HCT116 (cell line): ENCODE measurements at places on chromosomes 16 and 17.
A peak's percentile ranks its signal among the peaks of the same experiment; 100 is the strongest.

- no peak for DNase-seq
These were observed 34.1 kb downstream of the MAP2K6 start for GRCh38 chr17:69448431-69449102.

DNA sequence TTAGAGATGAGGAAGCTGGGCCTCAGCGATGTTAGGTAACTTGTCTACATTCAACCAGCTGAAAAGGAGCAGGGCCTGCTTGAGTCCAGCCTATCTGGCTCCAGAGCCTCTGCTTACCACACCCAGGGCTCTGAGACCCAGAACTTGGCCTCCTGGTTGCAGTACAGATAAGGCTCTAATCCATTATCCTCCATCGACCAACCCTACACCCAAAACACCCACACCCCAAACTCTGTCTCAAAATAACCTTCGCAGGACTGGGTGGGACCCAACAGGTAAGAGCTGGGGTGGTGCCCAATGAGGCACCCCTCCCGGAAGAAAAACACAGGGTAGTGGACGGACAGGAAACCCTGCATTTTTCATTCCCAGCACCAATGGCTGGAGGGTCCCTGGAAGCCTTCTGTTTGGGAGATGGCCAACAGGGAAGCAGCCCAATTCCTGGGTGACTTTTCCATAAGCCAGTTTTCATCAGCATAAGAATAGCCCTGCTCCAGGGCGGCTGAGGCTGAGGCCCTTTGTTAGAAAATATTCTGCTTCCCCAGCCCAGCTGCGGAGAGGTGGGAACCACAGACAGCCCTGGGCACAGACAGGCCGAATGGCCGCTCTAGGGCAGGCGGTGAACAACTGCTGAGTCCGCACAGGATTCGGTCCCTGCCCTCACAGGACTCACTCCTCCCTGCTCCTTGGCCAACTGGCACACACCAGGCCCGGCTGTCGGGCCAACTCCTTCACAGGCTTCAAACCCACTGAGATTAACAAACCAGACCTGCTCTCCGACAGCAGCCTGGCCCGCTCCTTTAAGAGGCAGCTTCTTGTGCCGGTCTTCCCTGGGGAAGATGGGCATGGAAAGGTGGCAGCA is 9.8 kb downstream of the SMIM5 start:
- DNase-seq = no peak

DNA sequence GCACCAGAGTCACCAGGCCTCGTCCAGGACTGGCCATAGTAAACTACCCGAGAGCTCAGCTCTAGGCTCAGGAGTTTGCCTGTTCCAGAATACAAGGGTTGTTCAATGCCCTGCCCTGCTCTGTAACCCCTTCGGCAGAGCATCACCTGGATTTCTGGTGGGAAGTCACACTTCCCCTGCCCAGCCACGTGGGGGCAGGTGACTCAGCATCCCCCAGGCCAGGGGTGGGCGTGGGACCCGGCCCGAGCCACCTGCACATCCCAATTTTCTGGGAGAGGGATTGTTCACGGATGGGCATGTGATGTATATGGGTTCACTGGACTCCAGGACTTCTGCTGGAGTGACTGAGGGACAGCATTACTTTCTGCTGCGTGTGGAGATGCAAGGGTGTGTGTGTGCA is 25.8 kb downstream of the COX4I1 start:
- DNase-seq = no peak

- no peak for DNase-seq
These were observed 47.0 kb downstream of the MYO18A start for GRCh38 chr17:29133121-29133713.

GRCh38 chr16:12291989-12292759 is 315.6 kb downstream of the SNX29 start:
- no peak for DNase-seq

GRCh38 chr17:82327289-82327688 is 6.3 kb downstream of the SECTM1 start:
- DNase-seq = no peak

DNA sequence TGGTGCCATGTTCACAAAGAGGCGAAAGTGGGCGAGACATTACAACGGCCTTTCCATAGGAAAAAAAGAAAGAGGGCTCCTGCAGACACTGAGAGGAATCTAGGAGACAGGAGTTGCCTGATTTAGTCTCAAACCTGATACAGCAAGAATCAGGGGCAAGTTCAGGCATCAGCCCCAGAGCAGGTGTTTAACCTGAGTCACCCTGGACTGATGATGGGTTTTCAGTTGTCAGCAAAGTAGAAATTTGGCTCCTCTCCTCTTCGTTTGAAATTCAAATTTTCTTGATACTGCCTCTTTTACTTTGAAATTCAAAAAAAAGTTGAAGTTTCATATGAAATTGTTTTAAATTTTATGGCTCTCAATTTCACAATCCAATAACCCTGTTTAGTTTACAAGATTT is 189.5 kb downstream of the ABCC12 start:
- no peak for DNase-seq

DNA sequence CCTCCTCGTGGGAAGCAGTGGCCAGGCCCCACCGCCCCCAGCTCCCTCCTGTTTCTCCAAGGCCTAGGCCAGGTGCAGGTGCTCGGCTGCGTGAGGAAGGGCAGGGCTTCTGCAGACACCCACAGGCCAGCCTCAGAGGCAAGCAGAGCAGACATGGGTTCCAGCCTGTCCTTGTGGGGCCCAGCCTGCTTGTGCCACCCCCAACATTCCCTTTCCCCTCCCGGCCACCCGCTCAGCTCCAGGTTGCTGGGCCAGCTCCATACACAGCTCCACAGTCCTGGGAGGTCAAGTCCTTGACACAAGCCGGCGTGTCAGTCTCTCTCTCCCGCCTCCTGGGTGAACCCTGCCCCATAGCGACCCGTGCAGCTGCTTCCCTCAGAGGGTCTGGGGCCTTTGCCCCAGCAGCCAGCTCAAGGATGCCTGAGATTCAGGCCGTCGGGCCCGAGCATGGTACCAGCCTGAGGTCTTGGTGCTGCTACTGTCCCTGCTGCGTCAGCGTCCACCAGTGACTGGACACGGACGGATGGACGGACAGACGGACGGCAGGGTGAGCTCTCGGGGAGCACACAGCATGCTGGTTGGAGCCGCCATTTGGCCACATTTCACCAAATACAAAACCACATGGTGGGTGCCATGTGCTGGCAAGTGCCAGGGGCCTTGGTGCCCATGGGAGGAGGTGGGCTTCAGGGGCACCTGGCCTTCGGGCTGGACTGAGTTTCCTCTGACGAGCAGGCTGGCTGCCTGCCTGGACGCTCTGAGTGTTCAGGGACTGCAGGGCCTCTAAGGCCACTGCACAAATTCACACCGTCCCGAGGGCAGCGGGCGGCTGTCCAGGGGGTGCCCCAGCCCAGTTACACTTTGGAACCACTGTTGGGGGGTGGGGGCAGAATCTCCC is 8.0 kb downstream of the SECTM1 start:
- DNase-seq = no peak

- no peak for DNase-seq
These were observed 1.3 kb upstream of the CCDC102A start for GRCh38 chr16:57537581-57538234.

DNA sequence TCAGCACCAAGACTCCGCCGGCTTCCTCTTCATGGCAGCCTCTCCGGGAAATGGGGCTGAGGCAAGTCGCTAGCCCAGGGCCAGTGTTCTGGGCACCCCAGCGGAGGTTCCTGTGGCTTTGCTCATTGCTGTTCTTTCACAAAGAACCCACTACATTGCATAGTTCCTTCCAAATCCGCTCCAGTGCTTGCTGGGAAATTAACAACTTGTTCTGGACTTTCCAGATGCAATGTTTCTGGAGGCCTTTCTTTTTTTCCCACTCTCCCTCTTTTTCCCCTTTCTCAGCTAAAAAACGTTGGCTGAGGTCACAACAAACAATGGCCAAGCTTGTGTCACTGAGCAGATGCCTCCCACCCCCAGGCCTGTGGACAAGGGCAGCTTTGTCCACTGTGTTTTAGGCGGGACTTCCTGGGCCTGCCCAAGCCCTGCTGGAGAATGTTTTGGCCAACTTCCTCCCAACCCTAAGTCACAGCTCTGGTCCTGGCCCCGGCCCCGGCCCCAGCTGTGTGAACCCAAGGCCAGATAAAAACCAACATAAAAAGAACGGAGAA is 131.5 kb upstream of the RCVRN start:
- DNase-seq = no peak

DNA sequence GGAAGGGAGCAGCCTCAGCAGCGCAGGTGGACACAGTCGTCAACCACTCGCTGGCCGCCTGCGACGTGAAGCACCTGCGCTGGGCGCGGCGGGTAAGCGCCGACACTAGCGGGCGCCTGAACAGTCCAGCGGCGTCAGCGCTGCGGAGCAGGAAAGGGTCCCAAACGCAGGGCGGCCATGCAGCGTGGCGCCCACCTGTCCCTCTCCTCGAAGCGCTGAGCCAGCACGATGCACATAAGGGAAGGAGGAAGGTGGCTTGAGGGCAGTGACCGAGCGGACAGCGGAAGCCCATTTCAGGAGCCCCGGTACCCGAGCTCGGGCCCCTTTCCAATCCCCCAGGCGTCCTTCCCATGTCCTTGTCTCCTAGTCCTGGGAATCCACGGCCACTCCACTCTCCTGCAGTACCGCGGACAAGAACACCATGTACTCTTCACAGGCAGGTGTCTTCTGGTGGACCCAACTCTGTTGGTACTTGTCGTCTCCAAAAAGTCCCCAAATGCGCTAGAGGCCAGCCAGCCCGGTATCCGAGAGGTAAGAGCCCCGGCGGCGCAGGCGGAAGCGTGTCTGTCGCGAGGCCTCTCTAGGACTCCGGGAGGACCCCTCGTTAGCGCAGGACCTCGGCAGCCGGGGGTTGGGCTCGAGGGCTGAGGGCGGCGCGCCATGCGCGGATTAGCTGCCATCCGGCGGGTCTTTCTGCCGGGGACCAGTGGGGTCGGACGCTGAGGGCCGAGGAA is 14.4 kb downstream of the ZNF232 start:
- no peak for DNase-seq

GRCh38 chr17:66670206-66670605 is 164.7 kb upstream of the CACNG5 start:
- no peak for DNase-seq

DNA sequence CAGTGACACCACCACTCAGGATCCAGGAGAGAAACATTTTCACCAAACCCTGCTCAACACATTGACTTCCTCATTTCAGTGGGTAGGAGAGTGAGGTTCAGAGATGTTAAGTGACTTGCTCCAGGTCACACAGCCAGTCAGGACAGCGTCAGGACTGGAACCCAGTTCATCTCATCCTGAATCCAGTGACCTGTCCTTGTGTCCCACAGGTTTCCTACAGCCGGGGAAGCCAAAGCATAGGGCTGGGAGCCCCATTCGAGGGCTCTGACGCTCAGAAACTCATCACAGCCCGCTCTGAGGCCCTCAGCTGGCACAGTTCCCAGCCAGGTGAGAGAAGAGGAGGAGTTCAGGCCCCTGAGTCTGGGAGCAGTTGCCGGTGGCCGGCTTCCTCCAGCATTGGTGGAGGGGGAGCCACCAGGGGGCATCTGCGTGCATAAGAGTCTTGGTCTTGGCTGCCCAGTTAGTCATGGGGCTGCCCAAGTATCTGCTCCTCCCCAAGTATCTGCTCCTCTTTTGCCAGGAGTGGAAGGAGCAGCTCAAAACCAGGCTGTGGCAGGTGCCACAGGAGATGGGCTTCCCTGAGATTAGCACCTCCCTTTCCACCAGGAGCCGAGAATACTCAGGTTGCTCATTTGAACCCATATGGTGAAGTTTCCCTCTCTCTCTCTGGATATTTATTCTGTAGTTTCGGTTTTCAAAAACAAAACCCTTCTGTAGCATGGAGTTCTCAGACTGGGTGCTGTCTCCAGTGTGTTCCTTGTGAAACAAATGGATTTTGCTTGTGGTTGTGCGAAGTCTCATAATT is 56.0 kb downstream of the TNFRSF13B start:
- DNase-seq = peak; percentile 70

GRCh38 chr17:45077643-45078042 is 16.5 kb downstream of the NMT1 start:
- DNase-seq = no peak

GRCh38 chr17:74240618-74241205 is 27.3 kb downstream of the TTYH2 start:
- DNase-seq = no peak

- DNase-seq = no peak
These were observed 65.0 kb downstream of the PARN start for GRCh38 chr16:14564861-14565687.

GRCh38 chr16:66298006-66298405 is 68.5 kb upstream of the CDH5 start:
- no peak for DNase-seq

DNA sequence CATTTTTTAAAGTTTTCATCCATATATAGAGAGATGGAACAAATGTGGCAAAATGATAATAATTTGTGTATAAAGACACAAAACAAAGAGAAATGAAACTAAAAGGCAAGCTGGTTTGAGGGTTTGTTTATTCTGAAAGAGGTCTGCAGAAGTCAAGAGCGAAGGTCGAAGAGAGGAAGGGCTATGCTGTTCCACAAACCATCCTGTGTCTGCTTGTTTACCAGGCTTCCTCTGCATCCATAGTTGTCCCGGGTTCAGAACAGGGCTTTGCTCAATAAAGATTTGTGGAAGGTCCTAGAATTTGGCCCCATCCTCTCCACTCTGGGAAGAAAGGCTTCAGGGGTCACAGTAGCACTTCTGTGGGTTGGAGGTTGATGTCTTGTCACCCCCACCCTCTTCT is 2.4 kb upstream of the MARVELD3 start:
- DNase-seq = no peak

- peak; percentile 67 for DNase-seq
These were observed 22.7 kb downstream of the TRPV3 start for GRCh38 chr17:3534881-3535252.

GRCh38 chr17:45951403-45951802 is 47.6 kb upstream of the STH start:
- no peak for DNase-seq

- DNase-seq = no peak
These were observed 1.1 kb downstream of the DHRS11 start for GRCh38 chr17:36592716-36593321.

GRCh38 chr16:28974007-28974436 is 556 bp upstream of the SPNS1 start:
- peak; percentile 23 for DNase-seq

DNA sequence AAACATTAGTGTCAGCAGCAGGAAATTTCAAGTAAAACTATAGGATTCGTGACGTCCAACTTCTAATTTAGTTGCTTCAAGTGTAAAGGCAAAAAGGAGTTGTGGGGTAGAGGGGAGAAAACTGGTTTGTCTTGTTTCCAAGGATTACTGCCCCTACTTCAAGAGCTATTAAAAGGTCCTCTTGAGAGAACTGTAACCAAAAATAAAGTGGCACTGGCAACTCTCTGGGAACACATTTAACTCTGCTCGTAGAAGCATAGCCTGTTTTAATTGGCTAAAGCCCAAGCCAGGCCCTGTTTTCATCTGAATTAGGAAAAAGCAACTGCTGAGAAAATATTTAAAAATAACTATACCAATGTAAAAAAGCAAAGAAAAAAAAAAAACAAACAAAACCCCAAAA is 51.8 kb upstream of the AKAP1 start:
- no peak for DNase-seq

DNA sequence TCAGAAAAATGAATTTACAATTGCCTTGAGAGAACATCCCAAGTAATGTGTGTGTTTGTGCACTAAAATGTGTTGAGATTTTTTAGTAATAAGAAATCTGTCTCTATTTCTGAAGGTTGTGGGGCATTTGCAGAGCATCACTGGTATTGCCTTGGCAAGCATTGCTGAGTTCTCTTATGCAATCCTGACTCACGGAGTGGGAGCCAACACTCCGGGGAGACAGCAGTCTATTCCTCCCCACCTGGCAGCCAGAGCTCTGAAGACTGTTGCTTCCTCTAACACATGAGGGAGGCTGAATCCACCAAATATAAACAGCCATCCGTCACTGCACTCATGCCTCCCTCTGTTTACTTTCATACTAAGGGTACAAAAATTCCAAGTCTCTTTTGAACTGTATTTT is 10.6 kb downstream of the CNTD1 start:
- DNase-seq = no peak

- no peak for DNase-seq
These were observed 4.8 kb upstream of the ABCA5 start for GRCh38 chr17:69331756-69332155.
